ENCODE measurements at places on chromosomes 12 and 14.
A peak's percentile ranks its signal among the peaks of the same experiment; 100 is the strongest.

DNA sequence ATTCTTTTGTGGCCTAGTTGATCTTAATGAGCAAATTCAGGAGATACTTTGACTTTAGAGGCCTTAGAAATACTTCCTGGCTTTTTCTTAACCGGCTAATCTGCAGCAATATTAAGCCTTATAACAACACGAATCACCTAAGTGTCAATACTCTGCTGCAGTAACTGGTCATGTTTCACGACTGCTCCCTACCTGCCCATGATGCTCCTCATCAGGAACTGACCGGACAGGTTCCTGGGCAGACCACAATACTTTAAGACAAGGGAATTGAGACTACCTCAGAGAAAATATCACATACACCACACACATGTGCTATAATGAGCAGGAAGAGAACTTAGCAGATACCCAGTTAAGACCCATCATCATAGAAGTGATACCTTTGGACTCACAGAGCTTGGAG, 211.9 kb upstream of the BMP4 start:
- DNase-seq, result no peak

DNA sequence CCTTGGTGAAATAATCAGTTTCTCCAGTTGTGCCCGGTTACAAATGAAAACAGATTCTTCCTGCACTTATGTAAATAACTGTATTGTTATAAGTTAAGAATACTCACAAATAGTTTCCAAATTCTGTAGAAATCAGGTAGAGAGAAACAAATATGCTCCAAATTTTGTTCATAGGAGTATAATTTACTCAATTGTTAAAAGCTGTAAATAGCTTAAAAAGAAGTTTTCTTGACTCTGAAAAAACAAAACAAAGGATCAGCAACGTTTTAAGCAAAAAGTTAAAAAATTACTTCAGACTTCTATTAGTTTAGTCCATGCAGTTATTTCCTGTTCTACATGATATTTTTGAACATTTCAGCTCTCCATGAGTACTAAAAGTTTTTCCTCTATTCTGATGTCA, 30.0 kb upstream of the SLC38A4 start:
- DNase-seq, result no peak

DNA sequence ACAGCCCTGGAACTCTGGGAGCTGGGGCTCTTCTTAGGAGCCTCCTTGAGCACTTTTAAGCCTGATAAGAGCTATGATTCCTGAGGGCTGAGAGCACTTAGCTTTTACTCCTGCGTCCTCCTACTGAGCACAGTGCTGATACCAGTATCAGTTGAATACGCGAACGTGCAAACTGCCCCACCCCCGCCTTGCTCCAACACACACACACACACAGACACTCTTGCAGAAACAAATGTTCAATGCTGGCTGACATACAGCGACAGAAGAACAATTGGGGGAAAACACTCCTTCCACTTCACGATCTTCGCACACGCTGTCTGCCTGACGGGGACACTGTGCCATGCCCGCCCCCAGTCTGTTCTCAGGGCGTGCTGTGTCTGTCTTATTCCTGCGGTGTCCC, 57.2 kb upstream of the DLK1 start:
- no peak for DNase-seq

- no peak for DNase-seq
Measured at GRCh38 chr12:31326736-31327659, 1.0 kb upstream of the SINHCAF start.

DNA sequence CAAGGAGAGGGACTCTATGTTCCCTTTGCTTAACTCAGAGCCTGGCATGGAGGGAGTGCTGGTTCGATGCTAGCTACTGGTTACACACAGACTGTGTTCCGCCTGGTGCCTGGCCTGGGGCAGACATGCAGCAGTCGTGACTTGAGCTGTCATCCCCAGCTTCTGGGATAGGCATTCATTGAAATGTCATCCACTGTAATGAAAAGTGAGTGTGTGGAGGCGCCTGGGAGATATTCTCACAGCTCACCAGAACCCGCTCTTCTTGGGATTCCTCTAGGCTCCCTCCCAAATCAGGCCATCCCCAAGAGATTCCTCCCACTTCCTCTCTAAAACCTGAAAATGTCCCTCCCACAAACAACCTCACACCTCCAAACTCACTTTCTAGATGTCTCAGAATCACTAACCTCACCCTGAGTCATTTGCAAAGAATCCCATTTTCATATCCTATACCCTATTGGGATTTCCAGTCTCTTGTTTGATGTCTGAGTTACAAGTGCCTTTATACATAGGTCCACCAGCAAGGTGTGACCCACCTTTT, 82.8 kb downstream of the CRACR2A start:
- no peak for DNase-seq

- no peak for DNase-seq
Measured at GRCh38 chr14:41699486-41699885, 92.8 kb downstream of the LRFN5 start.

DNA sequence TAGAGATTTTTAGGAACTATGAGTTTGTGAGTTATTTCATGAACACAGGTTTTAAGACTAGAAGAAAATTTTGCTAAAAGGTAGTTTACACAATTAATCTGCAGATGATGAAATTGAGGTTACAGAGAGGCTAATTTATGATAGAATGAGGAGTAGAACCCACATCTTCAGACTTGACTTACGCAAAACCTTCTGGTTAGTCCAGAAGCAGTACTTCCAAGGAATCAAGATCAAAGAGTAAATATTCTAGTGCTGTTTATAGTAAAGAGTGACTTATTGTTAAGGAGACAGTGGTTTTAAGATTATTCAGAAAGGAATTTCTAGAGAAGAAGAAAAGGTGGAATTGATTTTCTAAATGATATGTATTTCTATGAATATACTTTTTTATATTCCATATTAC, 10.6 kb upstream of the KITLG start:
- DNase-seq, result no peak

- DNase-seq, result no peak
Measured at GRCh38 chr12:64395739-64396138, 5.2 kb upstream of the C12orf56 start.

DNA sequence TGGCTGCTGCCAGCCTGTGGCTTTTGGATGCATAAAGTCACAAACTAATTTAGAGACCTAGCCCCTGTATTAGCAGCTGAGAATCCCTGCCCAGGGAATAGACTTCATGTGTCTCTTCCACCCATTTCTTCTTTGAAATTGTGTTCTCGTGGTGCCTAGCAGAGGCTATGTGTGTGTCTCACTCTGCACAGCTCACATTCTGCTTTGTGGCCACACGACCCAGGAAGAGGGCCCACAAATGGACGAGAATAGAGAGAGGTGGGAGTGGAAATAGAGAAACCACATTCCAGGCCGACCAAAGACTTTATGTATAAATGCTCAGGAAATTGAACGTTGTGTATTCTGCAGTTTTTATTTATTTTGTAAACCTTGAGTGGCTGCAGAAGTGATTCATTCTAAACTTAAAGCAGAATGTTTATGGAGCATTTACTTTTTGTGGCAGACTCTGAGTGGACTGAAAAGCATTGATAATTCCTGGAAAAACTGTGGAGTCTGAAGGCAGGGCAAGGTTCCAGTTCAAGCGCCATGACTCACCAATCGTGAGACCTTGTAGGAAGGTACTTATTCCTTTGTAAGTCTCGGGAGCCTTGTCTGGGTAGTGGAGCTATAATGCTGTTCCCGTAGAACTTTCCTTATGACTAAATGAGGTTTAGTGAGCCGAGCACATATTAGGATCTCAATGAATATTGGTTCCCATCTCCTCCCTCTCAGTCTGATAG, 9.1 kb downstream of the B4GALNT3 start:
- no peak for DNase-seq

DNA sequence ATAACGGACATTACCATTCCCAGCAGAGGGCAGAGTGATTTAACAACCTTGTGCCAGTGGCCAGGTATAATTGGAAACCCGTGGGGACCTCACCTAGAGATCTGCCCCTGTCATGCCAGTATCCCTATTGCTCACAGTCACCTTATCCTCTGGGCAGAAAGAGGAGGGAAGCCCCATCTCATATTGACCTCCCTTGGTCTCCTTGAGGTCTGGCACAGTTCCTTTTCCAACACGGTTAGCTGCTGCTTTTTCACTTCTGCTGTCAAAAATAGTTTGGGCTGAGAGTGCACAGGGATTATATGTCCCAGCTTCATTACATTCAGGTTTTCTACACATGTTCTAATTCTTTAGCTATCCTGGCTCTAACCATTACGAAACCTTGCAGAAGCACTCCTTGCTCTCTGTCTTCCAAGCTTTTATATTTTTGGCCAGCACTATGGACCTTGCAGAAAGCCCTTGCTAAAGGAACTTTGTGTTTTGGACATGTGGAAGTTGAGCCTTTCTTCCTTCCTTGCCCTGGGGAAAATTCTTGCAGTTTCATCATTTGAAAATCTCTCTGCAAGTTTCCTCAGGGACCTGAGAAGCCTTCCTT, 111.7 kb upstream of the MIS18BP1 start:
- no peak for DNase-seq

- peak; percentile 84 for DNase-seq
Measured at GRCh38 chr14:105065280-105066228, at the start of gene GPR132. Gene GPR132, minus strand, starts transcription at chr14:105065430. Its CDS starts 10,010 bp downstream, at chr14:105055420.
